Stimulated activated naive B cell treated with anti-CD40 and anti-IgM and Interleukin-4, amounts not matched to agents 10 μg/mL and 1 μg/mL and 100 μg/mL, for 72 hours (primary cell): ENCODE measurements at places on chromosomes 6 and 20.

- peaks cover 15% of the 10 kb centered on the region for H3K4me1 ChIP-seq
- no peaks in the 10 kb centered on the region for H3K36me3 ChIP-seq
- DNase-seq = peak; percentile 74
- H3K4me3 ChIP-seq = peak within 1 kb of the TSS; percentile 96
- H3K27me3 ChIP-seq = peaks cover 38% of the 10 kb centered on the region
Measured at GRCh38 chr20:31605031-31605901, at the start of gene ID1. ID1 (plus strand) TSS chr20:31605289; CDS start chr20:31605388, 99 bp downstream.

DNA sequence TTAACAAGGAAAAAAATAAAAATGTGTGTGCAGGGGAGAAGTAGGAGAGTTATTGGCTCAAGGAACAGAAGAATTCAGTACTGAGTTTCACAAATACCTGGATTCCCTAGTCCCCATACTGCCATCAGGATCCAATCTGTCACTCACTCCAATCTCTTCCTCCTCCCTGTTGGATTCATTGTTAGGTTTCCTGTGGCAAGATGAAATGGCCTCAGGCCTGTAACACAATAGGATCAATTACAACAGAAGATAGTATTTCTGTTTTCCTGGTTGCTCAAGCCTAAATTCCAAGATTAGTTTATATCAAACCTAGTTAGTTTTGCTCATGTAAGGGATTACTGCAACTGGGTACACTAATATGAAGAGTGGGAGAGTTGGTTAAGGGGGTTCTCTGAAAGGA is 24.4 kb downstream of the HCRTR2 start:
- H3K4me3 ChIP-seq = no peak overlapping the region
- no peak for DNase-seq

DNA sequence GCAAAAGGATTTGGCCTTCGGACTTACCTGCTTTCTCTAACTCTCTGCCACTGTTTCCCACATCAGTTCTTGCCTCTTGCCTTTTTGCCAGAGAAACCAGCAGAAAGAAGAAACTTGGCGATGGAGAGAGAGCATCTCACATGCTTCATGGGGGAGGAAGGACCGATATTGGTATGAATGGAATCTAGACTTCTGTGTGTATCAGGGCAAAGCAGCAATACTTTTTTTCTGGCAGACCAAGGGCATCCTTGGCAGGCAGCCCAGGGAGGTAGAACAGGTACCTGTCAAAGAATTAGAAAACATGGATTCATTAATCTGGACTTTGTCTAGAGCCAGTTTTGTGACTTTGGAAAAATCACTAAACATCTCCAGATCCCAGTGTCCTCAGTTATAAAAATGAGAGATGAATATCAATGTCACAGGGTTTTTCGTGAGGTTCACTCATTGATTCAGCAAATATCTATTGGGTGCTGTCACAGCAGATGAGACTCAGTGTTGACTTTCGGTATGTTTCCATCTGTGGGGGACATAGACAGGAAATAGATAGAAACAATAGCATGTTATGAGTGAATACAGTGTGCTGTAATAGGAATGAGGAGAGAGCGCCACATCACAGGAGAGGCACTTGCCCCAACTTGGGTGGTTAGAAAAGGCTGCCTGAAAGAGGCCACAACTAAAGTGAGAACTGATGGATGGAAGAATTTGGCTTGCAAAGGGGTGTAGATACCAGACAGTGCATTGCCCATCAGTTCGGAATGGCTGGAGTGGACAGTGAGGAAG is 114.1 kb downstream of the CD83 start:
- H3K27ac ChIP-seq = no peak overlapping the region
- peaks cover 50% of the 10 kb centered on the region for H3K36me3 ChIP-seq
- no peak for DNase-seq
- no peak overlapping the region for H3K4me3 ChIP-seq

GRCh38 chr20:41786158-41786557 is 168.0 kb upstream of the CHD6 start:
- no peaks in the 10 kb centered on the region for H3K27me3 ChIP-seq
- DNase-seq = no peak
- no peak overlapping the region for H3K27ac ChIP-seq
- no peak overlapping the region for H3K4me3 ChIP-seq
- H3K36me3 ChIP-seq = no peaks in the 10 kb centered on the region
- no peaks in the 10 kb centered on the region for H3K4me1 ChIP-seq

DNA sequence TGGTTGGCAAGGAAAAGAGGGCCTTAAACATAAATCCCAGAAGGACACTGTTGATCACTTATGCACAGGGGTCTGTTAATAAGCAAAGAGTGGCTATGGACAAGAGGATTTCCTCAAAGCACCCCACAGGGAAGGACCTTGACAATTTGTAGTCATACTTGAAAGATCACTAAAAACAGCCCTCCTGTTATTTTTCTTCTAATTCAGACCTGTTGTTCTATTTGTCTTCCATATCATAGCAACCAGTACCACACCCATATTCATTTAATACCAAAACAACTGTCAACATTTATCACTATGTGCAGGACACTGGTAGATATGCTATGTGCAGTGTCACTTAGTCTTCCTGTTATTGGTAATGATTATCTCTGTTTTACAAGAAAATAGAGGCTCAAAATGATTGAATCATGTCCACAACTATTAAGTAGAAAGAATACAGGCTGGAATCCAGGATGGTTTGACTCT is 3.2 kb upstream of the DYNLRB1 start:
- peaks cover 18% of the 10 kb centered on the region for H3K4me1 ChIP-seq
- H3K4me3 ChIP-seq = no peak overlapping the region
- DNase-seq = no peak
- H3K27ac ChIP-seq = no peak overlapping the region
- H3K36me3 ChIP-seq = peaks cover 23% of the 10 kb centered on the region

DNA sequence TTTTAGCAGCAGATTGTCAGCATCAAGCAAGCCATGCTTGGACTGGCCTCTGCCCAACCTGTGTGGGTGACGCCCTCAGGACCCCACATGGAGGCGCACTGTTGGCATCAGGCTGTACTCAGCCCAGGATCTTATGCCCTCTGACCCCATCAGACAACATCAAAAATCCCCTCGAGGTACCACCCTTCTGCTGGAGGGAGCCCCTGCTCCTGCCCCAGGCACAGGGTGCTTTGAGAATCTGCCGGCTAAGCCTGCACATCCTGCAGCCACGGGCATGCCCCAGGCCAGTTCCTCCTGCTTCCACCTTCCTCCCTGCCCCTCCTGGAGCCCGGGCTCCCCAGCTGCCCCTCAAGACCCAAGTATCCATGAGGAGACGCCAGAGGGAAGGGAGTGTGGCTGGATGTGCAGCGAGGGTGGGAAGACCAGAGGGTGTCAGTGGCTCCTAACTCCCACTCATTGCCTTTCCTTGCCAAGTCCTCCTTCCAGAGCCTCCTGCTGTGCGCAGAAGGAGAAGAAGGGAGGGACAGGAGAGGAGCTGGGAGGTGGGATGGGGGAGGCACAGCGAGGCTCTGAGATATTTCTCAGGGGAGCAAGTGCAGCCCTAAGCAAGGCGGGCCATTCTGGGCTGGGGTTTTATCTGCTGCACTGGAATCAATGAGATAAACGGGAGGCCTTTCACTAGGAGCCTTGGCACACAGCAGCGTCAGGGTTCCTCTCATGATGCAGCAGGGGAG is 77.4 kb upstream of the CST7 start:
- no peaks in the 10 kb centered on the region for H3K36me3 ChIP-seq
- peaks cover 16% of the 10 kb centered on the region for H3K4me1 ChIP-seq
- DNase-seq = no peak
- H3K27ac ChIP-seq = no peak overlapping the region
- H3K27me3 ChIP-seq = peaks cover 46% of the 10 kb centered on the region

- peaks cover 64% of the 10 kb centered on the region for H3K4me1 ChIP-seq
- H3K4me3 ChIP-seq = peak overlapping the region; percentile 84
- no peak for DNase-seq
- H3K27me3 ChIP-seq = no peaks in the 10 kb centered on the region
- peaks cover 15% of the 10 kb centered on the region for H3K36me3 ChIP-seq
- peak overlapping the region; percentile 9 for H3K27ac ChIP-seq
Measured at GRCh38 chr6:33432546-33432945, 12.7 kb downstream of the SYNGAP1 start.
